ENCODE measurements at places on chromosomes 2 and 18. TPM values are rescaled to one million over a fixed set of nuclear protein-coding genes. Genes with fewer than 3 reads are reported as not detected.

Gene RAPGEF4
- 9.9 TPM for polyA plus RNA-seq

Gene GNLY
- polyA plus RNA-seq = 0.67 TPM

Gene TNS1
- polyA plus RNA-seq = 140 TPM

Gene EMILIN1
- polyA plus RNA-seq = 177 TPM

Gene CXCR1
- 1.4 TPM for polyA plus RNA-seq

Gene KYNU
- 0.40 TPM for polyA plus RNA-seq

Gene RNF125
- 1.7 TPM for polyA plus RNA-seq

Gene ANKRD29
- 16.9 TPM for polyA plus RNA-seq

Gene PSMA8
- 0.17 TPM for polyA plus RNA-seq

Gene RETREG2
- polyA plus RNA-seq = 110 TPM

Gene PLEKHM3
- polyA plus RNA-seq = 6.5 TPM

Gene CDKL4
- 0.12 TPM for polyA plus RNA-seq

GRCh38 chr2:198135481-198135934 is 331.1 kb downstream of the PLCL1 start:
- no peak for DNase-seq

GRCh38 chr18:6058941-6059340 is 163.6 kb upstream of the TMEM200C start:
- no peak for DNase-seq

- DNase-seq = no peak
Observed at GRCh38 chr2:117396161-117396560, 418.3 kb upstream of the DDX18 start.

DNA sequence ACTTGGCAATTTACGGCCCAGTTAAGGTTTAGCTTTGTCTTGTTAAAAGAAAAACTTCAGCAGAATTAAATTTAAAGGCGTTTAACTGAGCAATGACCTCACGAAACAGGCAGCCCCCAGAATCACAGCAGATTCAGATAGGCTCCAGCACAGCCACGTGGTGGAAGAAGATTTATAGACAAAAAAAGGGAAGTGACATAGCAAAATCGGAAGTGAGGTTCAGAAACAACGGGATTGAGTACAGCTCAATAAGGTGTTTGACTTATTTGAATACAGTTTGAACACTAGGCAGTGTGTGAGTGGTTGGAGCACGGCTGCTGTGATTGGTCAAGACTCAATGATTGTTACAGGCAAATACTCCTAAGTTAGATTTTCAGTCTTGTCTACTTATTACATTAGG is 79.8 kb downstream of the MOGAT1 start:
- DNase-seq = no peak

GRCh38 chr2:113116100-113116958 is 11.1 kb upstream of the IL1RN start:
- DNase-seq = no peak

DNA sequence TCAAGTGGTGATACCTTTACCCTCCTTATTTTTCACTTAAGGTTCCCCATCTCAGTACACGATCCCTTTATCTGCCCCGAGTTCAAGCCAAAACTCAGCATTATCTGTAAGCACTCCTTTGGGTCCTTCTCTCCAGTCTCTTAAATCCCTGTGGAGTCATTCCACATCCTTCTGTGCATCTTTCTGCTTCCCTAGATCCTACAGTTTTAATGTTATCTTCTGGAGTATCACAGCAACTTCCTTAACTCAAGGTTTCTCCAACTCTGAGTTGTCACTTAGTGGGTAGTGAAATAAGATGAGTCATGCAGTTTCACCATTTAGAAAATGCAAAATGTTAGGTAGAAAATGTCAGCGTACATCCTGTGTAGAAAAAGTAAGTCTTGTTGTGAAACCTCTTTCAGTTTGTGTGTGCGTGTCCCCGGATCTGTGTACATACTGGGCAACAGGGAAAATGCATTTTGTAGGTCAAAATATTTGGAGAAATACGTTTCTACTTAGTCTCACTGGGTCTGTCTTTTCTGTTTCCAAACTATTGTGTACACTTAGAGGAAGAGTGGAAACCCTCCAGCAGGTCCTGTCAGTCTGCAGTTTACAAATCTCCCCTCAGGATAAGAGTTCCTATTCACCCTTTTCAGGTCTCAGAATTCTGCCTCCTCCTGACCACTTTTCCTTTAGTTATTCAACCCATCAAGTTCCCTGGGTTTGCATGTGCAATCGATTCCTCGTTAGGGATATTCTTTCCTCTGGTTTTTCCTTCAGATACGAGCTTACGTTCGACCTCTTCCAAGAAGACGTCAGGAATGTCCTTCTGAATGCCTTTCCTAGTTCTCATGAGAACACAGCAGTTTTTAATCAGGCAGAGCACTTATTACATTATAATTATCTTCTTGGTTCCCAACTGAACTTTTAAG is 154.8 kb downstream of the TGIF1 start:
- no peak for DNase-seq

- DNase-seq = no peak
Observed at GRCh38 chr2:12110481-12110880, 364.0 kb downstream of the LPIN1 start.

GRCh38 chr2:219426534-219427136 is 8.0 kb upstream of the SPEG start:
- DNase-seq = no peak

GRCh38 chr2:48541666-48542389 is 11.9 kb downstream of the STON1 start:
- no peak for DNase-seq

DNA sequence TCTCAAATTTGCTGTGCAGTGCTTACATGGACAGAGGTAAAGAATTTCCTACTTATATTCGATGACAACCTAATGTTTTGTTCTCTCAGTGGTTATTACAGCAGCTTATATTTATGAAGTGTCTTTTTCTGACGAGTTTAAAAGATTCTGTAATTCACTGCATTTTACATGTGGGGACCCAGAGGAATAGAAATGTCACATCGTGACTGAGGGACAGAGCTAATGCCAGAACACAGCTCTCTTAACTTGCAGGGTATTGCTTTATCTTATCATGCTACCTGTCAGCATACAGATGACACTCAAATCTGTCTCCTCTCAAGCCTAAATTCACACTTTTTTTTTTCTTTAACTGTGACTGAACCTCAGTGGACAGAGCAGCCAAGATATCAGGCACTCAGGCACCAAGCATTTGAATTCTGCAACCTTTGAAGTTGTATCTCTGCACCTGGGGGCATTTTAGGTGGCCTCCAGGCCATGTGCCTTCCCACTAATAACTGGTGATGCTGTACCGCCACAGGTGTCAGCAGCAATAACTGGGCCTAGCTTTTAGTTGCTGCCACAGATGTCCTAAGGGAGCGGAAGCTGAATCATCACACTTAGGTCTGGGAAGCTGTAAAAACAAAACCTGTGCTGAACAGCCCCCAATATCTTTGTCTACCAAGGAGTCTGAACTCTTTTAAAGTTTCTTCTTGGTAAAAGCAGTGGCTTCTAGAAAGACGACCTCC is 315.8 kb upstream of the NRP2 start:
- DNase-seq = no peak

DNA sequence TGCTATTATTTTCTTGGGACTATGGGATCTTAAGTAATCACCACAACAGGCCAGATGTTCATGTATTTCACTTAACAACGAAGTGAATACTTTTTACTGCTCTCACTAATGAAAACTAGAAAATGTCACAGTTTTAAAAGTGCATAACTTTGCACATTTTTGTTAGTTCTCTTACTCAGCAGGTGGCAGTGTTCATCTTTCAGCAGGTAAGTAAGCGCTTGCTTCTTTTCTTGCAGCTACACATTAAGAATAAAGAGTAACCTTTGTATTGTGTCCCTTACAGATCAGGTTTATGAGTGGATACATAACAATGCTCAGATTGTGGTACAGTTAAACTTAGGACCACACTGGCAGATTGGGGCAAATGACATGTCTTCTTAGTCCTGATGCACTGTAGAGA is 61.0 kb downstream of the DAW1 start:
- DNase-seq = no peak

DNA sequence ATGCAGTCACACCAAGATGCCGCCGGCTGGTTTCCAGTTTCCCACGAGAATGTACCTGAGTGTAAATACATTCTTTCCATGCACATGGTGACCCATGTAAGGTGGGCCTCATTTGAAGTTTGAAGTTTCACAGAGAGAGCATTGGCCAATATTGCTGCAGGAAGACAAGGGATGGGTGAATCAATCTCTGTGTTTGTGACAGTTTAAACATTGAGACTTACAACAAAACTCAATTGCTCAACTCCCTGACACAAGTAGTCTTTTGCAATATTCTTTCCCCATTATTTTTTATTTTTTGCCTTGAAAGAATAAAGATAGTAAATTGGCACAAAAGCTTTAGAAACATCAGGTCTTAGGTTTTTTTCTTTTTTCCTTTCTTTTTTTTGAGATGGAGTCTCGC is 5.1 kb downstream of the SERPINB2 start:
- no peak for DNase-seq

DNA sequence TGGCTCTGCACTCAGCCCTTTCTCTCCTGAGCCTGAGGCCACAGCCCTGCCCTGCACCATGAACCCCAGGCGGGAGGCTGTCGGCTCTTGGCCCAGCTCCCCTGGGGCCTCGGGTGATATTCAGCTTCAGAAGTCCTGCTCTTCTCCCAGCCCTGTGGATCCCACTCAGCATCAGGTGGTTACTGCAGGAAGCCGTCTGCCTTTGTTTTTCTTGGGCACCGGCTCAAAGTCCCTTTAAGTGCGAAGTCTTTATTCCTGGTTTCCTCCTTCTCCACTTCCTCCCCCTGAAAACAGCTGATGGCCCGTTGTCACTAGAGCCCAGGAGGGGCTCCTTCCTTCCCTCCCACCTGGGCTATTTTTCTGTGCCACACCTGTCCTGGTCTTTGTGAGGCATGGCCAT is 161.5 kb upstream of the BCL2L11 start:
- DNase-seq = no peak

DNA sequence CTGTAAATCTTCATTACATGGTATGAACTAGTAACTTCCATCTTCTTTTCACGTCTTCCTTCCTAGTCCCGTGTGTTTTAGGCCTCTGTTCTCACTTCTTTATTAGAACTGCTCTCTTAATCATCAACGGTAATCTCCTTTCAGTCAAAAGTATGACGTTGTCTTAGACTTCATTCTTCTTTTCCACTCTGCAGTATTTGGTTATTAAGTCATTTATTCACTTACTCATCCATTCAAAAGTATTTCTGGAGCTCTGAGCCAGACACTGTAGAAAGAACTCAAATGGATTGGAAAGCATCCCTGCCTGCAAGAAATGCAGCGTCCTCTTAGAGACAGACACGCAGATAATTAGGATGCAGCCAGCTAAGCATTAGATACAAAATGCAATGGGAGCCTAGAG is 494.6 kb upstream of the NRP2 start:
- no peak for DNase-seq

DNA sequence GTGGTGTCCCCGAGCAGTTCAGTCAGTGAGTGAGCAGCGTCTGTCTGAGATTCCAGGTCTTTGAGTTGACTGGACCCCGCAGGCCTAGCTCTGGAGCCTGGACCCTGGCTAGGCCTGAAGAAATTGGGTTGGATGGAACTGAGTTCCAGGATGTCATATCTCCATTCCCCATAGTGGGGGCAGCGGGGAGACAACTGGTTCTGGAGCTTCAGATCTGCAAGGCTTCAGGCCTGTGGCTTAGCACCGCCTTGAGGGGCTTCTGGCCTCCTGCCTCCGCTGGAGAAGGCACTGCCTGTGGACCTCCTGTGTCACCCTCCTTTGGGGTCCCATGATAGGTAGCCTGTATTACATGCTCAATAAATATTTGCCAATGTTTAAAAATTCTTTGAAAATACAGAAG is 288.4 kb upstream of the ID2 start:
- no peak for DNase-seq

DNA sequence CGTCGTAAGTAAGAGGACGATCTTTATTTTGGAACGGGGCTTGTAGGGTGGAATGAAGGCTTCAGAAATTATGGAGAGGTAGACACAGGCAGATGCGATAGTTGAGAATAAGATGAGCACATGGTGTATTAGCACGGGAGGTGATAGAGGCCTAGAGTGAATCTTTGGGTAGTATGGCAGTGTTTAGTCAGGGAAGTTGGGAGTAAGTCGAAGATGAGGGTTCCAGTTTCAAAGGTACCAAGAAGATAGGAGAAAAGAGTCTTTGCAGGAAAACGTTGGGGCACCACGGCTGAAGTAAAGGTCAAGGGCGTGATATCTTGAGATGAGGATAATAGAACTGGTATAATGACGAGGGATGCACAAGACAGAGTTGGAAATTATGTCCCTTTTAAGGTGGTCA is 654 bp downstream of the PIK3C3 start:
- DNase-seq = no peak

- DNase-seq = no peak
Observed at GRCh38 chr2:118431165-118431517, 342.9 kb downstream of the INSIG2 start.

DNA sequence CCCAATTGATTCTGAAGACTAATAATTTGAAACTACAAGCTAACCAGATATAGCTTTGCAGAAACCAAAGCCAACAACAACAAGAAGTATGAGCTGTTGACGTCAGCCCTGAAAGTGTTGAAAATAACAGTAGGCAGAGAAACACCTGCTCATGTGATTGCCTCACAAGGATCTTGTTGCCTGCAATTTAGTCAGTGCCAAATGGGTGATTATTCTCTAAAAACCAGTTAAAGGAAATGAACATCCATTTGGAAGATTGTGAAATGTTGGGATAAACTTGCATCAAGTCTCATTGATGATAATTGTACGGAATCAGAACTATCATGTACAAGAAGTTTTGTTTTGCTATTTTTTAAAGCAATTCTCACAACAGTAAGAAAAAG is 2.8 kb downstream of the CYTIP start:
- no peak for DNase-seq

DNA sequence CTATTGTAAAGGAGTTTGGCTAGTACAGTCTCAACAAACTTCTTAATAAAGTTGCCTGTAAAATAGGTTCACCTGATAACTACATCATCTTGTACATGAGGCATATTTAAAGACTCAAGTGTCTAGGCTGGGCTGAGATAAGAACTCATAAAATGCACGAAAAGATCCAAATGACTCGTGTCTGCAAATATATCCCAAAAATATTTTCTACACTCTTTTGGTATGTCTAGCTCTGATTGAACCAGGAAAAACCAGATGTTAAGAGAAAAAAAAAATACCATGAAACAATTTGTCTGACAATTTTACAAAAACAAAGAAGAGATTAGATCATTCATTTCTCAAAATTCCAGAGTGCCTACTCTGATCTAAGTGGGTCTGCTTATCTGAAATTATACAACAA is 166.9 kb upstream of the OSR1 start:
- DNase-seq = no peak

- no peak for DNase-seq
Observed at GRCh38 chr2:18614041-18614440, 24.7 kb upstream of the NT5C1B start.

DNA sequence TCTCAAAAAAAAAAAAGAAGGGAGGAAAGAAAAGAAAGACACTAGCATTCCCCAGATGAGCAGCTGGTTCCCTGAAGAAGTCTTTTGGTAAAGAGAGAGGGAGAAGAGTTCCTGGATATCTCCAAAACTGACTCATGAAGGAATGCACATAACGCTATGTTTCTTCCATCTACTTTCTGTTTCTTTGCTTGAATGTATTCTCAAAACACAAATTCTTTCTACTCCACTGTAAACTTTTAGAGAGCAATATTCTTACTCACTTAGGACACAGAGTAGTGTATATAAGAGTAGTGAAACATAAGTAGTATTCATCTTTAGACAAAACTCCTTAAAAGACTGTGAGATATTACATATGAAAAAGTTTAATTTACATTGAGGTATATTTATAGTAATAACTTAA is 64.2 kb downstream of the TRIP12 start:
- DNase-seq = no peak
